ENCODE measurements at places on chromosomes 7 and 10.

DNA sequence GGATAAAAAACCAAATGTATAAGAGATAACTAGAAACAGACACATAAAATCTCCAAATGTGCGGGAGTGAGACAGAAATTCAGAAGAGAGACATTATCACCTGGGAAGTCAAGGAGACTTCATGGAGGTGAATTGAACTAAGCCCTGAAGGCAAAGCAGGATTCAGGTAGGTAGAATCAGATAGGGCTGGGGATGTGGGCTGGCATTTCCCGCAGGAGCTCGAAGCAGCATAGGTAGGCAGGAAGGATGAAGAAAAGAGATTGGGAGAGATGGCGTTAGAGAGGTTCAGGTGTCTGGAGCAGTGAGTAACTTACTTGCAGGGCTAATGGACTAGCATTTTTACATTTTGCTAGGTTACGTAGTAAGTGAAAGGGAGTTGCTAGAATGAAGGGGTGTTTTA lies 58.2 kb upstream of the NRP1 start:
- no peak for DNase-seq

DNA sequence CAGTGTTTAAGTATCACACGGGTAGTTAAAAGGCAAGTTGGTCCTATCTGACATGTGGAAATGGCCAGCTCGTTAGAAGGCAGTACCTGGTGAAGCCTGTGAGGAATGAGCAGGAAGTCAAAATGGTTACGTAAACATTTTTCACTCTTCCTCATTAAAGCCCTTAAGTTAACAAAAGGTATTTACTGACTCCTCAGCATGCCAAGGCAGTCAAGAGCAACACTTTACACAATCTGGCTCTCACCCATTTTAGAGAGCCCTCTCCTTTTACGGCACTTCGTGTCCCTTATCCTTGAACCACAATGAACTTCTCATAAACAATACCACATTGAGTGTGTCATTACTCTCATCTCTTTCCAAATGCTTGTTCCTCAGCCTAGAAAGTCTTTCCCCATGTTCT lies 11.0 kb upstream of the RSBN1L start:
- DNase-seq: no peak

DNA sequence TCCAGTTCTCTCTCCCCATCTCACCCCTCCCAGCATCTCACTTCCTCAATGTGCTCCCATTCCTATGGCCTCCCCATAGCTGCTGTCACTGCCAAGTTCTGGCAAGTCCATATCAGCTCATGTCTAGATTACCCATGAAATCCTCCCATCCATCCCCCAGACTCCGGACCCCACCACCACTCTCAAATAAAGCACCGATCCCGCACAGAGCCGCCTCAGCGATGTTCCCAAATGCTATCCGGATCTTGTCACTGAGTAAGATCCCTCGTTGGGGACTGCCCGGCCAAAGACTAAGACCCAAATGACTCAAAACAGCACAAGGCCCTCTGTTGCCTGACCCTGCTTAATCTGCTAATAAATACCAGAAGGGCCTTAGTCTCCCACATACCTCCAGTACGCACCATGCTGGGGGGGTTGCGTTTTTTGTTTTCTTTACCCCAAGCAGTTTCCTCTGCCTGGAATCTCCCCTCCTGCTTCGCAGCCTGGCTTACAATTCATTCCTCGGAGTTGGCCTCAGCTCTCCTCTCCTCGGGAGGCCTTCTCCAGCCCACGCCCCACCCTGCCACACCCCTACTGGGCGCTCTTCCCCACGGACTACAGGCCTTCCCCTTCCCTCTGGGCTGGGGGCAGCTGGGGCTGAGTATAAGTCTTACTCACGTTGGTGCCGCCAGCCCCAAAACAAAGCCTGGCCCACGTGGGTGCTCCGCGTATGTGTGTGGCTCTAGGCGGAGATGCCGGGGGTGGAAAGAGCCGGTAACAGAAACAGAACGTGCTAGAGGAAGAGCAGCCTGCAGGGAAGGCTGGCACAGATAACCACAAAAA lies 1.8 kb upstream of the DUSP5 start:
- DNase-seq: peak; percentile 47

DNA sequence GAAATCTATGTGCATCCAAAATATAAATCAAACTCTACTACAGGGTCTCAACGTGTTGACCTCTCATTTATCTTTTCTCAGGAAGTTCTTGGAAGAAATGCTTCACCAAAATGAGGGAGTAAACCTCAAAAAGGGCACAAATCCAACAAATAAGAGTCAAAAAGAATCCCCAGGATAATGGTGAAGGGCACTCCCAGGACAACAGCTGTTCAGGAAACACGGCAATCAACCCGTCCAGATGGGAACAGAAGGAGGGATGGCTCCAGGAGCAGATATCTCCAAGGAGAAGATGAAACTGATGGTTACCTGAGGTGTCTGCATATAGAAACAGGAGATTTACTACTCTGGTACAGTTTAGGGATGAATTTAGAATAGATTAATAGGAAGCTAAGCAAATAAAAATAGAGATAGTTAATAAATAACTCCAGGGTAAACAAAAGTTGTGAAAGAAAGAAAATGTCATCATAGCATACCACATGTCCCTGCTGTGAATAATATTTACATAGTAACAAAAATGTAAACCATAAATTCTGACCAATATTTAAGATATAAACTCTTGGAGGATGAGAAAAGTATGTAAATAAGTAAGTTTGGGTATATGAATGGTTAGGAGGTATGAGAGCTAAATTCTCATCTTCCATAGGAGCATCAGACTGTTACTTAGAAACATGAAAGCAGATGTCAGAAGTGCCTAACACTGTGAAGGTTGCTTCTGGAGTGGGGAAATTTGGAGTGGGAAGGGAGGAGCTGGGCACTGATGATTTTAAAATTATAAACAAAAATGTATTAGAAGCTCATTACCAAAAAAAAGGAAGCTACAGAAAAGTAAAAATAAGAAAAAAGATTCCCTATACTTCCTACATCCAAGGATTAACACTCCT lies 237.5 kb upstream of the HPS1 start:
- no peak for DNase-seq

DNA sequence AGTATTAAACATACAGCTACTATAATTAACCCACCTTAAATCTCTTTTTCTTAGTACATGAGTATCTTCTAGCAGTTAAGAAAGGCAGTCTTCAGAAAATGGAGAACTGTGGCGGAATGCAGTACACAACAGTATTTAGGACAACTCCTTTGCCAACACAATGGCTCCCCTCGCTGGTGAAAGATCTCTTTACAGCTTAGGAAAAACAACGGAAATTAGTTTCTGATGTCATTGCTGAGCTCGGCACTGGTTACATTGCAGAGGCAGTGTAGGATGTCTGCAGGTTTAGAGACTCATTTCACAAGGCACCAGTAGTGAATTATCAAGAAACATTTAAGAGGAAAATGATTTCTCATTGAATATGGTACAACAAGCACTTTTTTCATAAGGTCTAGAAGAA lies 43.4 kb downstream of the GLRX3 start:
- no peak for DNase-seq

Measured in H9 (cell line).